Mammary microvascular endothelial cell (primary cell): ENCODE measurements at places on chromosomes 4 and X. TPM values are rescaled to one million over a fixed set of nuclear protein-coding genes. Genes with fewer than 3 reads are reported as not detected.

SPANXA2 gene
- not detected in 2 replicates for total RNA-seq

CLIC2 gene
- total RNA-seq = 6.9 and 9.5 TPM in 2 replicates

DKK2 gene
- 0.05 TPM in 1 of 2 replicates, not detected in the other for total RNA-seq

PABPC1L2A gene
- total RNA-seq = not detected in 2 replicates

RAB40AL gene
- not detected in 2 replicates for total RNA-seq

PNCK gene
- not detected in 2 replicates for total RNA-seq

RNF128 gene
- not detected in 2 replicates for total RNA-seq

AFF2 gene
- total RNA-seq = 0.13 TPM in 1 of 2 replicates, not detected in the other

KCNE5 gene
- 0.34 and 0.87 TPM in 2 replicates for total RNA-seq

YY2 gene
- 0.49 and 0.87 TPM in 2 replicates for total RNA-seq

PNMA3 gene
- total RNA-seq = not detected in 2 replicates

MSN gene
- total RNA-seq = 799 and 824 TPM in 2 replicates

LNX1 gene
- total RNA-seq = 2.8 and 3.0 TPM in 2 replicates

KLHL13 gene
- 1.4 and 1.7 TPM in 2 replicates for total RNA-seq

MBNL3 gene
- total RNA-seq = 2.9 and 4.3 TPM in 2 replicates

TLL1 gene
- 2.7 and 3.5 TPM in 2 replicates for total RNA-seq
